ENCODE measurements at places on chromosomes 3 and 15.

DNA sequence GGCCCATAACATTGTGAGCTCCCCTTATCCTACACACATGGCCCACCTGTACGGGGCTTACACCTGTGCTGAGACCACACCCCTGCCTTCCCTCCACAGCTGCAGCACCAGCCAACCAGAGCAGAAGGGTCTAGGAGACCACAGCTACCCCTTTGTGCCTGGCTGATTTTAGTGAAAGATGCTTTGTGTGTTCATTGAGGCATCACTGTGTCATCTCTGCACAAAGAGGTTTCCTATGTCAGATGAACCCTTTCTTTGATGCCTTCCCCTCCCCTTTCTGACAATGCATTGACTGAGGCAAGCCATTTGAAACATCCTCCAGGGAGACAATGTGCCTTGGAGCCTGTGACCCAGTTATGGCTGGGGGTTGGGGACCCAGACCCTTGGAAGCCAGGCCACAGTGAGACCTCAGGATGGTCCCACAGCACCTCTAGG, 54.9 kb upstream of the SLC7A14 start:
- no peak for DNase-seq

GRCh38 chr15:62848632-62849050, 193.9 kb upstream of the TPM1 start:
- no peak for DNase-seq

DNA sequence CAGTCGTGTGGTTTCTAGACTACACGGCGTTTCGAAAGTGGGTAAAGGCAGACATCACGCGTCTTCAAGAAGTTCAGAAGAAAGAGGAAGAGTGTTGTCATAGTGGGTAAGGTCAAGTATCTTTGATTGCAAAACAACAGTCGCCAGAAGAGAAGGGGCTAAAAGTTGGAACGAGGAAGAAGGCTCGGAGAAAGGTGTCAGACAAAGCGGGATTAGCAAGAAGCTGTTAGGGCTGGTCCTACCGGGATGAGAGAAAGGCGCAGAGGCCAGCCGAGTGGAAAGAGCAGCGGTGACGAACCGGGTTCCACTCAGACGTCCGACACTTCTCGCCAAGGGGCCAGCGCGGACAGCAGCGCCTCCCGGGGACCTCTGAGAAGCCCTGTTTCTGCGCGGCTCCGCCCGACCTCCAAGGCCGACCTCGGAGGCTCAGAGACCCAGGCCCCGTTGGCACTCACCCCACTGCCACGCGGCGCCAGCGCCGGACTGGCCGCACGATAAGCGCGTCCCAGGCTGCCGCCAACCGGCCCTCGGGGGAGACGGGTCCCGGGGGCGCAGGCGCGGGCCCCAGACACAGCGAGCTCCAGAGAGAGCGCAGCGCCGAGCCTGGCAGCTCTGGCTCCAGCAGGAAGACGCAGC, 436 bp downstream of the ADPGK start:
- no peak for DNase-seq

- no peak for DNase-seq
Observed at GRCh38 chr3:28595372-28595771, 246.7 kb upstream of the AZI2 start.

- peak; percentile 92 for DNase-seq
Observed at GRCh38 chr3:139534455-139534812, 5.1 kb downstream of the RBP1 start.

DNA sequence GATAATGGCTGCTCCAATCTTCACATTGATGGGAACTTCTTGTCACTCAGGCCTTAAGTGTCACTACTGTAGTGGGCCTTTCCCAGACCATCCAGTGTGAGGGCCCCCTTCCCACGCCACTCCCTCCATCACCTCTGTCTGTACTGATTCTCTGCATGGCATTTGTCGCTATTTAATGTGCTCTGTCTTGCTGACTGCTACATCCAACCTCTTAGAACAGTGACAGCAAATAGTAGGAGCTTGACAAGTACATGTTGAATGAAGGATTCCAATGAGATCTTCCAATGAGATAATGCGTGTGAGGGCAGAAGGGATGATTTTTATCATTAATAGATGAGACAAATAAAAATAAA, 5.6 kb upstream of the CCR9 start:
- no peak for DNase-seq

GRCh38 chr3:111681661-111682426, 86.7 kb upstream of the ZBED2 start:
- peak; percentile 59 for DNase-seq

DNA sequence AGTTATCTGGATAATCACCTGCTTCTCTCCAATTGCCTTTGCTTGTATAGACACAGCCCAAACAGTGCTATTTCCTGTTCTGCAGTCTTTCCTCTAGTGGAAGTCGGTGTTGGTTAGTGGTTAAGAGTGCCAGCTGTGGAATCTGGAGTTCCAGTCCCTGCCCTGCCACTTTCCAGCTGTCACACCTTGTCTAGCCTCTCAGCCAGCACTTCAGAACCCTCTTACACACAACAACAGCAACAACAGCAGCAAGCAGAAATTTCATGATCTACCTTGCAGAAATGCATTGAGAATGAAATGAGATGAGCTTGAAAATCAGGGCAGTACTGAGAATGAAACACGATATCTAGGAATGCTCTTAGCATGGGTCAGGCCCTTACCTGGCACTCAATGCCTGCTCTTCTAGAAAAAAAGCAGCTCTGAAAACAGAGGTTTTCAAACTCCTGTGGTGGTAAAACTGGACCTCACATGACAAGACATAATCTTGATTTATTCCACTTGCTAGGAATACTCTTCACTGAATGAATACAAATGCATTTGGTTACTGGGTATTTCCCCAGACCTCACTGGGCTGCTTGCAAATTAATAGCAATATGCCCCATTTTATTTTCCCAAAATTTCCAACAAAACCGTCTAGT, 3.3 kb upstream of the WNT5A start:
- peak; percentile 52 for DNase-seq

GRCh38 chr3:24470277-24470676, 24.4 kb downstream of the THRB start:
- DNase-seq = no peak

- DNase-seq = no peak
Observed at GRCh38 chr3:151100076-151100475, 14.6 kb downstream of the MED12L start.

- no peak for DNase-seq
Observed at GRCh38 chr3:171729452-171730334, 80.6 kb downstream of the PLD1 start.

- no peak for DNase-seq
Observed at GRCh38 chr3:55521064-55521737, 34.1 kb upstream of the WNT5A start.

DNA sequence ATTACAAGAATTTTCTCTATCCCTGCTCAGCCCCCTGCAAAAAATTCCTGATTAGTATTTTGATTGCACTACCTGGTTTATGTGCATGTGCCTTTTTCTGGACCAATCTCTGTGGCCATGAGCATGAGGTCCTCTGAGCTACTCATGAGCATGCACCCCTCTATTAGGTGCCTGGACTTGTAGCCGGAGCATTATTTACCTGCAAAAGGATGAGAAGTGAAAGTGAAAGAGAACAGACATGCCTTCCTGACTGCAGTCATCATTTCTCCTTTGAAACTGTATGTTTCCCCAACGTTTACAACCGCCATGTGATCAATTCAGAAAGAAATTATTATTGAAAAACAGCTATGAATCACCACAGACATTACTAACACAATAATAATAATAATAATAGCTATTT, 1008.8 kb downstream of the ROBO2 start:
- peak; percentile 37 for DNase-seq

All from foreskin keratinocyte (primary cell).